ENCODE measurements at places on chromosomes 12 and 14.

- DNase-seq, result no peak
These were observed 47.3 kb upstream of the SRP54 start for GRCh38 chr14:34935488-34935887.

GRCh38 chr12:4252601-4253000 lies 21.0 kb upstream of the CCND2 start:
- DNase-seq, result no peak

DNA sequence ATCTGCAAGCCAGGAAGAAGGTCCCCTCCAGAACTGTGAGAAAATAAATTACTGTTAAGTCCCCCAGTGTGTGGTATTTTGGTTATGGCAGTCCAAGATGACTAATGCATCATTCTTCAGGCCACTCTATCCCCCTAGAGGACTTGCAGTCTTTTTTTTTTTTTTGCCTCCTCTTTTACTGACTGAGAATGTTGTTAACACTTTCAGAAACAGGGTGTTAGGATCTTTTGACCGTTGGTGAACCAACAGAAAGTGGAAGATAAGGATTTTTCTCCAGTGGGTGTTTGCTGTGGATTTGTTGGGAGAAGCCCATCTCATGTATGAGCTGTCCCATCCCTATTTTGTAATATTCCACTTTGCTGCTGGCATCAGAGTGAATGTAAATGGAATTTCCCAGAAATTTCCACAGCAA lies 37.8 kb downstream of the MARK3 start:
- no peak for DNase-seq

DNA sequence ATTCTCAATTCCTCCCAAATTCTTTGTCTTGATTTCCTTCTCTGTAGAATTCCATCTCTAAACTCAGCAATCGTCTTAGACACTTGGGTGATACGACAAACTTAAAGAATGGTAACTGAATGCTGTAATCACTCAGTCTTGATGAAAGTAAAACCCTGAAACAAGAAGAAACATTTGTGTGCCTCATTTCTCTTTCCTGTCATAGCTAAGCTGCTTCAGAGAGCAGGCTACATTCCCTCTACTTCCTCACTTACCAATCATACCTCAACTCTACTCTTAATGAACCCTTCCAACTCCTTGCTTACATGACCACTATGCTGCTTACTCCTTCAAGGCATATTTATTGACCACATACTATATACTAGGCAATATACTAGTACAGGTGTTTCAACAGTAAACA lies 8.3 kb downstream of the MAP4K5 start:
- DNase-seq, result no peak

GRCh38 chr14:75201087-75201486 lies 24.7 kb upstream of the TMED10 start:
- no peak for DNase-seq

- no peak for DNase-seq
These were observed 10.3 kb downstream of the CTSG start for GRCh38 chr14:24565766-24566165.

GRCh38 chr14:76923431-76924370 lies 97.5 kb downstream of the LRRC74A start:
- no peak for DNase-seq

DNA sequence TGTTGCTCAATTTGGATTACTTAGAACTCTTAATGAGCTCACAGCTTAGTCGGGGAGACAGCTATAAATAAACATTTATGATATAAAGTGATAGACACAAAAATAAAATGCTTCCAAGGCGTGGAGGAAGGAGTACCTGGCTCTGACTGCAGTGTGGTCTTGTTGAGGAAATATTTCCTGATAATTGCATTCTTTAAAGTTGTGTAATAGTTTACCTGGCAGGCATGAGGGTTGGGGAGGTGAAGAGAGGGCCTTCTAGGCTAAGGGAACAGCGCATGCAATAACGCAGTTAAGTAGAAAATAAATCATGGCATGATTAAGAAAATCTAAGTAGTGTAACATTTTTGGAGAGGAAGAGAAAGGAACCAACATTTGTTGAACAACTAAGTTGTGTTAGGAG lies 260.5 kb upstream of the ATP2B1 start:
- no peak for DNase-seq

DNA sequence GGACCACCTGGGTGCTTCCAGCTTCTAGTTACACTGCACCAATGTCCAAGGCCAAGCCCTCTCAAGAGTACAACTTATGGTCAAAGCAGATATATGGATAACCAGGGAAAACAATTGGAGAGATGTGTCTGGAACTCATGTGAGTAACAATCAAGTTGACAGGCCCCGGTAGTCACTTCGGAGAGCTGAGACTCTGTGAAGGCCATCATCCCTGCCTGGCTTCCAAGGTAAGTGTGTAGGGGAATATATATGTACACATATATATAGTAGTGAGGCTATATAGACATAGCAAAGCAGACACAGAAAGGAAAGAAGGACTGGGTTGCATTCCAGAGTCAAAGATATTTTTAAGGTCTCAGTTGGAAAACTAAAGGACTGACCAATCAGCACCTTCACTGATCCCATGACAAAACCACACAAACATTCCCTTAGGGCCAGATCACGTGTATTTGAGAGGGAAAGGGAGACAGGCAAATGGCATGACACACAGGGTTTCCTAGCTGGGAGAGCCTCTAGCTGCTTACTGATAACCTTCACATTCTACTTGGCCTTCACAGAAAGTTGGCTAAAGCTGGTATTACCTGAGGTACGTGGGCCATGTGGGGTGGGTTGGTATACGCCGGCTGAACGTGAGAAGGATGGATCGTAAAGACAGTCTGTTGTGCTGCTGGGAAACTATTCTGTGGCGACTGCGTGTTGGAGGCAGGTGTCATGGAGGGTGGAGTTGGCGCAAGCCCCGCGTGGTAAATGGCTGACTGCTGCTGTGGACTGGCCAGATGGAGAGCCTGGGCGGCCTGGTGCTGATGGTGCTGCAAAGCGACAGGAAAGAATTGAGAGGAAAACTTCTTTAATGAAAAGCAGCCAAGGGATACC lies 50.0 kb downstream of the SH2B3 start:
- DNase-seq, result no peak

DNA sequence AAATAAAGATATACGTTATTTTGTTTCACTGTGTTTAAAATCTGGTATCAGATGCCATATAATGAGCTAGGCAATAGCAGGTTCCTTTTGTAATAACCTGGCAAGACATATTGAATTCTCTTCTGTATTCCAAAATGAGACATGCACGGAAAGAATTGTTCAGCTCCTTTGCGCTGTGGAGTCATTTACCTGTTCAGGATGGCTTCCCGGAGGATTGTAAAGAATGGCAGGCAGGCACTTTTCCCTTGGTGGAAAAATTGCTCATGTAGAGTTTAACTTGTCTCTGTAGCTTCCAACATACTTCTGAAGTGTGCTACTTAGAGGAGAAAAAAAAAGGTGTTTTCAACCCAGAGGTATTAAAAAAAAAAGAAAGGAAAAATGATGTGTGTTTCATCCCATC lies 805.2 kb downstream of the GALC start:
- no peak for DNase-seq

GRCh38 chr12:101924618-101925017 lies 47.2 kb downstream of the DRAM1 start:
- DNase-seq, result no peak

All from activated CD4-positive, alpha-beta T cell treated with anti-CD3 and anti-CD28 coated beads, Interleukin-2, amount 50 U/mL, for 1 hour (primary cell).